ENCODE measurements at places on chromosomes 11 and 22.

- no peak for DNase-seq
Measured at GRCh38 chr11:128763224-128763623, 69.4 kb downstream of the FLI1 start.

DNA sequence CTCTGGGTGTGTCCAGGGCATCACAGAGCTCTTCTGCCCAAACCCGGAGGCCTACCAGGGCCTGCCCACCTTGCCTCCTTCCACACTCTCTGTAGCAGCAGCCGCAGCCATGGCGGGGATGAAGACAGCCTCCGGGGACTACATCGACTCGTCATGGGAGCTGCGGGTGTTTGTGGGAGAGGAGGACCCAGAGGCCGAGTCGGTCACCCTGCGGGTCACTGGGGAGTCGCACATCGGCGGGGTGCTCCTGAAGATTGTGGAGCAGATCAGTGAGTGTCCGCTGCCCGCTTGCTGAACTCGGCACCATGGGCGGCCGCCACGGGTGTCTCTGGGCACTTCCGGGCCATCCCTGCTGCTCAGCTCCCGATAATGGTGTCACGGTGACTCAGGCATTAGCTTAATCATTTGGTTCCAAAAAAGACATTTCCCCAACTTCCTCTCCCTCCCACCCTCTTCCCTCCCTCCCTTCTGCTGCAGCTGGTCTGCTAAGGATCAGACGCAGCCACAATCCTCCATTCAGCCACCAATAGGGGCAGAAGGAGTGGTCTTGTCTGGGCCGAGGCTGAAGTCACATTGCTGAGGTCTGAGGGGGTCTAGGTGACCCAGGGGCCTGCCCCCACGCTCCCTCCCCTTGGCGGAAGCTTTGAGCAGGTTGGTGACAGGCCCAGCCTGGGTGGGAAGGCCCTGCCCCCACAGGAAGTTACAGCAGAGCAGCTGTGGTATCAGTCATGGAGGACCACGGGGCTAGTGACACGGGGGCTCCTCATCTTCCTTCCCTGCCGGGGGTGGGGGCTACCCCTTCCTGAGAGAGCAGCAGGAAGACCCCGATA is 950 bp downstream of the FERMT3 start:
- DNase-seq: peak; percentile 51

GRCh38 chr11:57368845-57369232 is 12.1 kb downstream of the PRG3 start:
- DNase-seq: no peak

- DNase-seq: no peak
Measured at GRCh38 chr11:36061471-36061870, 117.6 kb downstream of the LDLRAD3 start.

DNA sequence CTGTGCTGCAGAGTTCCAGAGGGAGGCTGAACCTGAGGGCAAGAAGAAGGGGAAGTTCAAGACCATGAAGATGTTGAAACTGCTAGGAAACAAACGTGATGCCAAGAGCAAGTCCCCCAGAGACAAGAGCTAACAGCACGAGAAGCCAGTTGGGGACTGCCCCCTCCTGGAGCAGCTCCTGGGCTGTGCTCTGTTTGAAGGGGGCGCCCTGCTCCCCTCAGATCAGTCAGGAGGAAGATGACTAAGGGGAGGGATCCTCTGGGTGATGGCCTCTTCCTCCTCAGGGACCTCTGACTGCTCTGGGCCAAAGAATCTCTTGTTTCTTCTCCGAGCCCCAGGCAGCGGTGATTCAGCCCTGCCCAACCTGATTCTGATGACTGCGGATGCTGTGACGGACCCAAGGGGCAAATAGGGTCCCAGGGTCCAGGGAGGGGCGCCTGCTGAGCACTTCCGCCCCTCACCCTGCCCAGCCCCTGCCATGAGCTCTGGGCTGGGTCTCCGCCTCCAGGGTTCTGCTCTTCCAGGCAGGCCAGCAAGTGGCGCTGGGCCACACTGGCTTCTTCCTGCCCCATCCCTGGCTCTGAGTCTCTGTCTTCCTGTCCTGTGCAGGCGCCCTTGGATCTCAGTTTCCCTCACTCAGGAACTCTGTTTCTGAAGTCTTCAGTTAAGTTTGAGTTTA is 12.6 kb downstream of the C22orf23 start:
- DNase-seq: no peak

DNA sequence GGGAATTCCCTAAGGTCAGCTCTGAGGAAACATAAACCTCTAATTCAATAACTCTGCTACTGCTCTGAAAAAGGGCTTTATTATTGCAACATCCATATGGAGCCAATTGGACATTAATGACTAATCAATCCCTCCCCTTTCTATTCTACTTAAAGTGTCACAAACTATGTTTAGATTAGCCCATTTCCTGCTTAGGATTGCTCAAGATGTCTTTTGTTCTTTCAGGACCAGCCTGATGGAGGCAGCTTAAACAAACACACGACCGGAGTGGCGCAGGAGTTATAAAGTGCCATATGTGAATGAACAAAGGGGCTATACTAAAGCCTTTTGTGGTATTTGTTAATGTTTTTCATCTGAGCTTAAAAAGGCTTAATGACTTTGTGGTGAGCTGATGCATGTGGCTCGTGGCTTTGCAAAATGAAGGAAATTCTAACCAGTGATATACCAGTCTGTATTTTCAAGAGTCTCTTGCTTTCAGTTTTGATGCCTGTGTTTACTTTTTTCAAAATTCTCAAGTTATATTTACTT is 354.4 kb downstream of the SOX6 start:
- no peak for DNase-seq

DNA sequence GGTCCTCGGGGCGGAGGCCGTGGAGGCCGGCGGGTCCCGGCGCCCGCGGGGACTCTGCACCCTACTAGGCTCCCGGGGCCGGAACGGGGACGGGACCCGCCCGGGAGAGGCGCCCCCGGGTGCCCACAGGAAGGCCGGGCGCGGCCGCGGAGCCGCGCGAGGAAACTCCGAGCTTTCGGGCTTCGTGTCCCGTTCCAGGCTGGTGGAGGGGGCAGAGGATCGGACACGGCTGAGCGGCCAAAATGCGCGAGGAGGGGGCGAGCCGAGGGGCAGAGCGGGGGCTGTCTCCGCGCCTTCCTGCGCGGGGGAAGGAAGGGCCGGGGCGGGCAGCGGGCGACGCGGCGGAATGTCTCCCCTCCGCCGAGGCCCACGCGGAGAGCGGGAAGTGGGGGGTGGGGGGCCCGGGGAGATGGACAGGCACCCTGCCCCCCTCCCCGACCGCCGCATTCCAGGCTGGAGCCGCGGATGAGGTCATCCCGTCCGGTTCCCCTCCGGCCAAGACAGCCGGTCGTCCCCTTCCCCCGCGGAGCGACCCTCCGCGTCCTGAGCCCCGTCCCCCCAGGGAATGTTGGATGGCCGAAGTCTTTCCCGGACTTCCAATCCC is 430 bp downstream of the CDC42EP1 start:
- no peak for DNase-seq

GRCh38 chr11:123000721-123001120 is 19.1 kb upstream of the BSX start:
- no peak for DNase-seq

DNA sequence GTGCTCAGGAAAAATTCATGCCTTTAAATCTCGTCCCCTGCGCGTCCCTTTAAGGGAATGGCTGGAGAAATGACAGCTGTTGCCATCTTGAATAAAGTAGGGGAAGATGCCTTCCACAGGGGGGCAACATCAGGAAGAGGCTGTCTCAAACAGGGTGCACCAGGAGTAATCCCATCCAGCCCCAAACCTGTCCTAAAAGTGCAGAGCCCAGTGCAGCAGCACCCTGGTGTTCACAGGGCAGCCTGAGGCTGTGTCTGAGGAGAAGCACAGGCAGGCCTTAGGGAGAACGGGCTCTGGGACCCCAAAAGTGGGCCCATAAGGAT is 10.8 kb upstream of the C11orf96 start:
- DNase-seq: no peak

- DNase-seq: no peak
Measured at GRCh38 chr22:35051013-35051535, 14.9 kb upstream of the ISX start.

- DNase-seq: no peak
Measured at GRCh38 chr11:117832511-117832910, 8.0 kb upstream of the FXYD2 start.

DNA sequence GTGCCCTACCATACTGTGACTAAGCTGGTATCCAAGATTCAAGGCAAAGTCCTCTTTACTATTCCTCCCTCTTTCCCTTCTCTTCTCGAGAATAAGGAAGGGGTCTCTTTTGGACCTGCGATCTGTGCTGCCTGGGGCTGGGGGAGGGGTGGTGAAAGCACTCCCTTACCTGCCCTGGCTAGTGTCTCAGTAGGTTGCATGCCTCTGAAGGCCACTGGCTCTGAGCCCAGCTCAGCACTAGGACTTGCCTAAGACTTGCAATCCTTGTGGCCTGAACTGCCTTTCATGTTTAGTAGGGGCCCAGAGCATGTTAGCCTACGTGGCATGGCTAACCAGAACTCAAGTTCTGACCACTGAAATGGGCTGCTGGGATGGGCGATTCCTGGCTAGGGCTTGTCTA is 13.0 kb upstream of the REXO2 start:
- DNase-seq: no peak

DNA sequence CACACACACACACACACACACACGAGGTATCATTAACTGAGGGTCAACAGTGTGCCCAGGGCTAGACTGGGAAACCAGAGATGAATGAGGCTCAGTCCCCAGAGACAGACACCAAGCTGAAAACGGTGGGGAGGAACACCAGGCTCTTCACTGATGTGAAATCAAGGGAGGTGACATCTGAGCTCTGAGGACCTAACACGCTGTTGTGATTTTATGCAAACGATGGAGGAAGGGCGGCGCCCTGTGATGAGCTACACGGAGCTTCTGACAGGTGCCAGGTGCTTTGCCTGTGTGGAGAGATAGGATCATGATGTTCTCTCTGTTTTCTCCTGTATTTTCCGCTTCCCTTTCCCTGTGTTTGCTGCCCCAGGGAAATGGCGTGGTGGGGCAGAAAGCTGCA is 6.5 kb upstream of the CYB5R3 start:
- no peak for DNase-seq

DNA sequence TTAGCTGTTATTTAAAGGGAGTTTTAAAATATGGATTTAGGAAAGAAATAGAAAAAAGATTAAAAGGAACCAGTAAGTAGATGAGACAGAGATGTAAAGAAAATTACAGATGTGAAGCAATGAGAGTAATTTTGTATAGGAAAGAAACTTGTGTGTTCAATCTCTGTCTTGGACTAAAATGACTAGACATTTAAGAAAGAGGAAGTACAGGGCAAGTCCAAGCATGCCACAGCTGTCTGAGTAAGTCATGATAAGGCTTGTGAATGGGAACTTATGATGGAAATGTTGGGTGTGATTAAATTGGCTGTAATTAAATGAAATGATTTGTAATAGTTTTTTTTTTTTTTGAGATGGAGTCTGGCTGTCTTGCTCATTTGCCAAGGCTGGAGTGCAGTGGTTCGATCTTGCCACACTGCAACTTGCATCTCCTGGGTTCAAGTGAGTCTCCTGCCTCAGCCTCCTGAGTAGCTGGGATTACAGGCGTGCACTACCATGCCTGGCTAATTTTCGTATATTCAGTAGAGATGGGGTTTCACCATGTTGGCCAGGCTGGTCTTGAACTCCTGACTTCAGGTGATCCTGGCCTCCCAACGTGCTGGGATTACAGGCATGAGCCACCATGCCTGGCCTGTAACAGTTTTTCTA is 5.9 kb upstream of the ACY3 start:
- DNase-seq: no peak

GRCh38 chr11:110422306-110422905 is 7.3 kb upstream of the FDX1 start:
- no peak for DNase-seq

- no peak for DNase-seq
Measured at GRCh38 chr11:43756575-43756974, 76.0 kb downstream of the HSD17B12 start.

DNA sequence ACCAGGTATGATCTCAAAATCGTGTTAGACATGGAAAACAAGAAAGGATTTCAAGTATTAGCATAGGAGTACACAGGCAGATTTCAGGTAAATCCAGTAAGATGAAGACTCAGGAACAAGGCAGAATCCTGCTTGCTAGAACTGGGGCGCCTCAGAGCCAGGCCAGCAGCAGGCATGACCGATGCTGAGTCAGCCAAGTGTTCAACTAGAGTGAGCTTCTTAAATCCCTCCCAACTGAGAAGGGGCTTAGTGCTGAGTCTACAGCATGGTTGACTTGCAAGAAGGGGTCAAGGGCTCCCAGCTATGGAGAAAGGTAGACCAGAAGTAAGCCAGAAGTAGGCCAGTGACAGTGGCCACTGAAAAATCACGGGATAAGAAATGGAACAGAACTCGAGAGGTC is 12.4 kb downstream of the GRAP2 start:
- no peak for DNase-seq

DNA sequence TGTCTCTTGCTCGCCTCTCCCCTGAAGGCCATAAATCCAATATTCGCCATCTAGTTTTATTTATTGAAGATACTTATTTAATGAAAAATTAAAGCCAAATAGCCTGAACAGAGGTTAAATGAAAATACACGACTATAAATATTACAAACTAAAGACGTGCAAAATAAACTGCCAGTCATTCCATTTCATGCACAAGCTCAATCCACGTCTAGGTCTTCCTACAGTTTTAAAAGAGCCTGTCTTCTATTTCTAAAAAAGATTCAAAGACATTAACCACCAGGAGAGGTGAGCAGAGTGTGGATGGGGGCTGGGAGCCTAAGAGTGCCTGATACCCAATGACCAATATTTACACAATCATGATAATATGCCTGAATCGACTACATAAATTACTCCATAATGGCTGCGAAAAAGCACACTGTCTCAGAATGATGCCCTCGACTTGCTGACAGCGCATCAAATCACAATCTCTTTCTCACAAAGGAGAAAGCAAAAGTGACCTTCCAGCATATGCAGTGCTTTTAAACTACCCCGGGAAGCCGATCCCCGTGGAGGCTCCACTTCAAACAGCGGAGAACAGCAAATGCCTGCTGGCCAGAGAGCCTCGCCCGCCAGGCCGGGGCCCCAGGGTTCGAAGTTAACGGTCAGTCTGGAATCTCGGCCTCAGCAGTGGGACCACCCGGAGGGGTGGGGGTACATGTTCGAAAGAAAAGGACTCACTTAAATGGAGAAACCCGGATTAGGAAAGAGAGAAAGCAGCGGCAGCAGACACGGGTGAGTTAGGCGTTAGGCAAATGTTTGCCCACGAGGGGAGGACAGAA is 1.7 kb downstream of the FCHSD2 start:
- DNase-seq: no peak

GRCh38 chr22:49685686-49686085 is 142.0 kb downstream of the BRD1 start:
- DNase-seq: no peak

- no peak for DNase-seq
Measured at GRCh38 chr11:109853156-109853776, 239.9 kb upstream of the ZC3H12C start.

- DNase-seq: no peak
Measured at GRCh38 chr22:46068181-46068592, 82.1 kb upstream of the PPARA start.

DNA sequence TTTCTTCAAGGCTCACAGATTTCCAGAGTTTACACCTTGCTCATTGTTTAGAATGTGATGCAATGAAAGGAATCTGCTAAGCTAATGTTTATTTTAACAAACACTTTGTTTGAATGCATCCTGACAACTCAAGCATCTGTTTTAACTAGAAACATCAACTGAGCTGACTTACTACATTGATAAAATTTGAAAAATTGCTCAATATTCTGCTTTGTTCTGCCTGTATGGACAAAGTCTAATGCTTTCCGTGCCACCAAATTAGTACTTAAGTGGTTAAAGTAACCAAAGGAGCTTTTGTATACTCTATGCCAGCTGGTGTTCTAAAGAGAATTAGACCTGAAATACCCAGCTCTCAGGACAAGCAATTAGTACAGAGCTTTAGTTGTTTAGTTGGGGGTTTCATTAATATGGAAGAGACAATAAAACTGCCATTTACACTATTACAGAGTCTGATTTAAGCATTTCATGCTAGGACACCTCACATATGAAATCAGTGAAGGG is 105.2 kb downstream of the MAML2 start:
- DNase-seq: no peak

All from T follicular helper cell (primary cell).